ENCODE measurements at places on chromosomes 1 and 21.

DNA sequence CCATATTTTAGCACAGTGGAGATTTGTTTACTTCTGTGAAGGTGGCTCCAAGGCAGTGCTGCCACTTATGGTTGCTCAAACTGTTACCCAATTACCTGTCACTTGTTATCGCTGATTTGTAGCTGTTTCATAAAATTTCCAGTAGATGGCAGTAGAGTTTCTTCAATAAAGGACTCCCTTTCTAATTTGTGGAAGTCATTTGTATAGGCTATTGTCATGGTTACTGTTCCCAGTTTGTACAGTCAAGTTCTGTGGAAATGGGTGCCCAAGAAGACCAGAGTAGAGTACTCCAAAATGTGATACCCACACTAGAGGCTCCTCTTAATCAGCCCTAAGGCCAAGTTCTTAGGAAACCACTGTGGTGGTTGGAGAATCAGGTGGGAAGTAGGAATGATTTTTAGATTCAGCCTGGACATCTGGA lies 186.1 kb downstream of the CLEC20A start:
- DNase-seq, result peak; percentile 97

DNA sequence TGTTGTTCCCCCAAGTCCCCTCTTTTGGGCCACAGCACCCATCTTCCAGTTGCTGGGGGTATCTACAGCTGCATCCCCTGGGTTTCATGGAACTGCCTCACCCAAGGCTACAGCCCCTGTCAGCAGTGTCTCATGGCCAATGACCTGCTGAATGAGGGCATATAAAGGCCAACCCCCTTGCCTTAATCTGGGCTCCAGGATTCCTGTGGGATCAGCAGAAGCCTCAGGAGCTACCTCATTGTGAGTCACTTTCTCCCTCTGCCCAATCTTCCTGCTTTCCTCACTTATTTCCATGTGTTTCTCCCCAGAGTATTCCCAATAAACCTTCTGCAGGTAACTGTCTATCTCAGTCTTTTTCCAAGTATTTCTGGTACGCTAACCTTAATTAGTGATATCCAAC lies 37.3 kb upstream of the SYT14 start:
- no peak for DNase-seq

- DNase-seq, result peak; percentile 84
Observed at GRCh38 chr1:150906329-150906728, 19.4 kb downstream of the CTXND2 start.

DNA sequence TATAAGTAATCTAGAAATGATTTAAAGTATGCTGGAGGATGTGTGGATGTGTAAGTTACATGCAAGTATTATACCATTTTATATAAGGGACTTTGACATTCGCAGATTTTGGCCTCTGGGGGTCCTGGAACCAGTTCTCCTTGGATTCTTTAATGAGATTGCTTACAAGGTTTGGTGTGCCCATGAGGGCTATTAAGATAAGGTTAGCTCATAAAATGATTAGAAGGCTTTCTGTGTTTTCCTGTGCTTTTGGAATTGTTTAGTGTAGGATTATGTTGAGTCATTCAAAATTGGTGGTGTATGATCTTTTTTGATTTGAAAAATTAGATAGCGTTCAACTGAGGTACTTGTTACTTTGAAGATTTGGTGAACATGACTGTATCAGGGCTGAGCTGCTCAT lies 5.6 kb downstream of the USP25 start:
- DNase-seq, result no peak

DNA sequence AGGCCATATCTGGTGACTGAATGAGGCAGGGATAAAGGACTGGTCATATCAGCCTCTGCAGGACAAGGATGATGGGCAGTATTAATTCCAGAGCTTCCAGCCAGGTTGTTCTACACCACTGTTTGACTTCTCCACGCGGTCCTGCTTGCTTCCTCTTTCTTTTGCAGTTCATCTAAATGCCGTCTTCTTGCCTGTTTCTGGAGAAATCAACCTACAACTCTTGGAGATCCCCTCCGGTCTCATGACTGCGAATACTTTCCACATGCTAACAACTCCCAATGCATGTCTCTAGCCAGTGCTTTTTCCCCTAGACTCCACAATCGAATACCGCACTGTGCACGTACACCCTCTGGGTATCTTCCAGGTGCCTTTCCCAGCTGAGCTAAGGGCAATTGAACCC lies 14.1 kb upstream of the TIAM1 start:
- DNase-seq, result no peak

DNA sequence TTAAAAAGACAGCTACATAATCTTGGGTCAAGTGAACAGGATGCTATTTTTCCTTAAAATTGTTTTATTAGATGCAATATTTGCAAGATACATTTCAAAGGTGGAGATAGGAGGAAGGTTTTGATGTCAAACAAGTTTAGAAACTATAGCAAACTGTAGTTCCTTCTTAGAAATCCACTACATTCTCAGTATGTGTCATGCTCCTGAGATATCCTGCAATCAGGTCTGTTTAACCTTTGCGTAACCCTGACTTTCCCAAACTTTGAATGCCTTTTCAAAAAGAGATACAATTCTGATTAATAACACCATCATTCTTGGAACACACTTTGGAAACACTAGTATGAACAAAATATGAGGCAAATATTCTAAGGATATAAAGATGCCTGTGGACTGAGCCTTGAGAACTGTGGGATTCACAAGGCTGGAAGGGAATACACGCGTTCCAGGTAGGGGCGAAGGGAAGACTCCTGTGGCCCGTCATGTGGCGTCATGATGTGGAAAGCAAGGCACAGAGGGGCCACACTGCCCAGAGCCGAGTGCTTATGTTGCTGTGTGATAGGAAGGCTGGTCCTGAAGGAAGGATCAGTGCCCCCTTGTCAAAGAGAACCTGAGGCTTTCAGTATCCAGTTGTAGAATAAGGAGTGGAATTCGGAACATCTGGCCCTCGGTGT lies 19.6 kb upstream of the TARBP1 start:
- DNase-seq, result no peak

DNA sequence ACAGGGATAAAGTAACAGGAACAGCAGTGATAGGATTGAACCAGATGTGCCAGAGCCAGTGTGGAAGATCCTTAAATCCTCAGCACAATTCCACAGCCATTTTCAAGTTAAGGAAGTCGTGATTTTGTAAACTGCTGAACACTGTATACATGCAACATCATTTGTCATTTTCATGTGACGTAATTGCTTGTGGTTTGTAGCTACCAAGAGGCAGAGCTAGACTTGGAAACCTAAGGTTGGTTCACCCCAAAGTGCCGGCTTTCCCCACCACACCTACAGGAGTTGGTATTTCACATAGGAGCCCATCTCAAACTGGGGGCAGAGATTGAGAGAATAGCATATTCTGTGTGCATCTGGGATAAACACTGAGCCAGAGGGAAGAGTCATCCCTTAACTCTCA lies 113.9 kb downstream of the CAPN8 start:
- no peak for DNase-seq

DNA sequence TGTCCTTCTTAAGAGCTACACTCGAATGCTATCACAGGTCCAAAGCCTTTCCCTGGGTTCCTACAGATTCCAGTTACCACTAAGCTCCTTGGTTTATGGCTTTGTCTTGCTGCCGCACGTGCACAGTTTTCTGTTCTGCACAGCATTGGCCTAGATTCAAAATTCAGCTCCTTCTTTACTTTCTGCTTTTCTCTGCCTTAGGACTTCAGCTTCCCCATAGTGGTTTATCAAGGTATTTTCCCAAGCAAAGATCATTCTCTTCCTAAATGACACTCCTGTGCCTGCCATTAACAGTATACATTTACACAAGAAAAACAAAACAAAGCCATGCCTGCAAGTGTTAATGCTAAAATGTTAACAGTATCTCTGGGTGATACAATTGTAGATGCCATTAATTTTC lies 41.8 kb downstream of the PTPRU start:
- DNase-seq, result no peak

DNA sequence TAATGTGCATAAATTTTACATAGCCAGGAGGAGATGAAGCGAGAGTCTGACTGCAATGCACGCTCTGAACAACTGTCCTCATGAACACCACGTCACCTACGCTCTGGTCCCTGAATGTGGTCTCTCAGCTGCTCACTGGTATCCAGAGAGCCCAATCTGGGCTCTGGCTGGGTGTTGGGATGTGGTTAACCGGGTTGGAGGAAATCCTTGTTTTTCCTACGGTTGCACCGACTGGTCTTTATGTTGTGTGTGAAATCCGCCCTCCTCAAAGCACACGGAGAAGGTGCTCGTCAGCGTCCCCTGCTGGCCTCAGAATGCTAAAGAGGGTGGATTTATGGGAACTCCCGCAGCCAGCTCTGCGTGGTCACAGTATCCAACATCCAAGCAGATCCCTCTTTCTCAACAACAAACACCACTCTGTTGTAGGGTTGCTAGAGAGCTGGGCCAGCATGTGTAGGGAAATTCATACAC lies 51.8 kb upstream of the FAM89A start:
- DNase-seq, result peak; percentile 67

DNA sequence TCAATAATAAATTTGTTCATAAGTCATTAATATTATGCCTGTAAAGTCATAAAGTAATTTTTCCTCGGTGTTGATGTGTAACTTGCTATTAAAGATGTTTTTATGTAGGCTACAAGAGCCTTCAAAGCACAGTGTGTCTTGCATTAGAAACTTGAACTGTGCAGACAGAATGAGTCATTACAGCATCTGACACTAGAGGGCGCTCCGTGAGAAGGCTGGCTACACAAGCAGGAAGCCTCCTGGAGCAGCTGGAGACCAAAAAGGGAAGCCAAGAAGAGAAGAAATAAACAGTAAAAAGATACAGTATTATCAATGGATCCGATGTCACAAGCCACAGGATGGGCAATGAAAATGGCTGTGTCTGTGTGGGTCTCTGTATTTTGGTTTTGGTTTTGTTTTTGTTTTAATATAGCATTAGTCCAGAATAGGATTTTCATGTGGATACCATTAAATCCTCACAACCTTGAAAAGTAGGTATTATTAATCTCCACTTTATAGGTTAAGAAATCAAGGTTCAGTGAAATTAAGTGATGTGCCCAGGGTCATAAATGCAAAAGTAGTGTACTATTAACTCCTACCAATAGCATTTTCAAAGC lies 16.1 kb upstream of the LRRC8D start:
- DNase-seq, result peak; percentile 82

DNA sequence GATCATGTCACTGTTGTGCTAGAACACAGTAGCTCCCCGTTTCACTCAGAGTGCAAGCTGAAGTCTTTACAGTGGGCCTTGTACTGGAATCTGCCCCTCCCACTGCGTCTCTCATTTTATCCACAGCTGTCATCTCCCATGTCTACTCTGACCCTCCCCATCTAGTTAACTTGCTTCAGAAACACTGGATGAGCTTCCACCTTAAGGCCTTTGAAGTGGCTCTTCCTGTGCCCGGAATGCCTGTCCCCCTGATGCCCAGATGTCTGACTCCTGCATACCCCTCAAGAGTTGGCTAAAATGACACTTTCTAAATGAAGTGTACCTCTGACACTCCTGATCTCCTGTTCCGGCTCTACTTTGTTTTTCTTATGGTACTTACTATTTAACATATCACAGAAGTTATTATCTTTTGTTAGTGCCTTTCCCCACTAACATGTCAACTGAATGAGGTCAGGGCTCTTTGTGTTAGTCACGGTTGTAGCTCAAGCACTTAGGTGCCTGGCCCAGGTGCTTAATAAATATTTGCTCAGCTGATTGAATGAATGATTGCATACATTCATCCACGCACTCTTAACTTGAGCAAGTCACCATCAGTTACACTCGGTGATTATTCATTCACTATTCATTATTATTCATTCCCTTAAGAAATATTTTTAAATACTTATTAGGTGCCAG lies 13.3 kb downstream of the ARV1 start:
- peak; percentile 60 for DNase-seq

DNA sequence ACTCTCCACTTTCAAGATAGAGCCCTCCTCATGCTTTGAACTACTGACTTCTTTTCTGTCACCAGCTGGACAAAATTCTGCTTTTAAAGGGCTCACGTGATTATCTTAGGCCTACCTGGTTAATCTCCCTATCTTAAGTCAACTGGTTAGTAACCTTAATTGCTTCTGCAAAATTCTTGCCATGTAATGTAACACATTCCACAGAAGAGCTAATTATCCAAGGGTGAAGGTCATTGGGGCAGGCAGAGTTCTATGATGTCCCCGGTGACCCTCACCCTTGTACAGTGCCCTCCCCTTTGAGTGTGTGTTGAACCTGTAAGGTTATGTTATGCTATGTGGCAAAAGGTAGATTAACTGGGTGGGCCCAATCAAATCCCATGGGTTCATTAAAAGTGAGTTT lies 25.2 kb upstream of the FOXE3 start:
- DNase-seq, result no peak

Measured in trophoblast cell (in vitro differentiated cells and primary cell).